ENCODE measurements at places on chromosomes 5 and 9.

- DNase-seq: no peak
Observed at GRCh38 chr5:58294598-58295305, 165.1 kb downstream of the PLK2 start.

- DNase-seq: no peak
Observed at GRCh38 chr5:179314606-179315355, 30.5 kb downstream of the ADAMTS2 start.

DNA sequence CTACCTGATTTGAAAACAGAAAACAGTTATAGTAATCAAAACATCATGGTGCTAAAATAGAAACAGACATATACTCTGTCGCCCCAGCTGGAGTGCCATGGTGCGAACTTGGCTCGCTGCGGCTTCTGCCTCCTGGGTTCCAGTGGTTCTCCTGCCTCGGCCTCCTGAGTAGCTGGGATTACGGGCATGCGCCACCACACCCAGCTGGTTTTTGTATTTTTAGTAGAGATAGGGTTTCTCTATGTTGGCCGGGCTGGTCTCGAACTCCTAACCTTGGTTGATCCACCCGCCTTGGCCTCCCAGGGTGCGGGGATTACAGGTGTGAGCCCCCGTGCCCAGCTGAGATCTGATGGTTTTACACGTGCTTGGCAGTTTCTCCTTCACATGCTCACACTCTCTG, 495.9 kb downstream of the ANXA1 start:
- DNase-seq: no peak

- no peak for DNase-seq
Observed at GRCh38 chr5:99763021-99763774, 772.0 kb upstream of the FAM174A start.

- no peak for DNase-seq
Observed at GRCh38 chr5:112216140-112216539, 202.9 kb downstream of the EPB41L4A start.

DNA sequence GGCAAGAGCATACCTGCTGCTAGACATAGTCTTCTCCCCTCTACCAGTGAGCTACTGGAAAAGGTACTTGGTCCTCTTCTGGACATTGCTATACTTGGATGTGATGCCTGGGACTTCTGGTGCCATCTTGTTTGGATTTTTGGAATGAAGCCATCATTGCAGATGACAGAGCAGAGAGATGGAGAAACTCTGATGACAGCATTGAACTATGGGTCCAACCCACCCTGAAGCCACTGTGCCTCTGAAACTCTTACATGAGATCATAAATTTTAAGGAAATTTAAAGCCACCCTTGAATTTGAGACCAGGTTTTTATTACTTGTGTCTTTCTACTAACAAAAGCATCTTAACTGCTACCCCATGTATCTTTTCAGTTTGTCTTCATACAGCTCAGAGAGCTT, 151.1 kb upstream of the SMIM23 start:
- no peak for DNase-seq

DNA sequence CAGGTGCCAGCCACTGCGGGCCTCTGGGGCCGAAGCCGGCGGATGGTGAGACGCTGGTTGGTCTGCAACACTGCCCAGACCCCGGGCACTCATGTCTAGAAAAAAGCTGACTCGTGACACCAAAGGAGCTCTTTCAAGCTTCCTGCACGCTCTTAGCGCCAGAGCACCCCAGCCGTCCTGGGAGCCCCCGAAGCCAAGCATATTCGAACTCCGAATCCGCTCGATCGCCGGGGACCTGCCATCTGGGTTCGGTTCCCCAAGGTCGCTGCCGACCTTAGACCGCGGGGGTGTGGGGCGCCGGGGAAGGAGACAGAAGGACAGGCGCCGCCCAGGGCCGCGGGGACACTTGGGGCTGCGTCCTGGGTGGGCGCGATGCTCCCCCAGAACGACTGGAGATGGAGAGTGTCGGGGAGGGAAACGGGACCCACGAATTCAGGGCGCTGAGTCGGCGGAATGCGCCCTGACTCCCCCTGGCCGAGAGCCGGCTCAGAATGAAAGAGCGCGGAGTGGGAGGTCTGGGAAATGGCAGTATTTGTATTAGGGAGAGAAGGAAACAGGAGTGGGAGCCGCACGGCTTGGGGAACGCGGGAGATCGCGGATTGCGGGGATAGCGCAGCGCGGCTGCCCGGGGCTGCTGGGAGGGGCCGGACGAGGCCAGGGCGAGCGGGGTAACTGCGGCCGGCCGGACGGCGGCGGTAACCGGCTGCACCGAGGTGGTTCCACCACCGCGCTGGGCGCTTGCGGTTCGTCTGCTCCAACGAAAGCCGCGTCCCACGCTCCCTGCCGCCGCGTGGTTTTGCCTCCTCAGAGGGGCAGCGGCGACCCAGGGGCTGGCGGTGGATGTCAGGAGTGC, 20.1 kb upstream of the MARCHF6 start:
- no peak for DNase-seq

- no peak for DNase-seq
Observed at GRCh38 chr9:80811656-80812055, 877.7 kb downstream of the TLE1 start.

GRCh38 chr9:20884985-20885593, 146.4 kb downstream of the HACD4 start:
- peak; percentile 46 for DNase-seq

DNA sequence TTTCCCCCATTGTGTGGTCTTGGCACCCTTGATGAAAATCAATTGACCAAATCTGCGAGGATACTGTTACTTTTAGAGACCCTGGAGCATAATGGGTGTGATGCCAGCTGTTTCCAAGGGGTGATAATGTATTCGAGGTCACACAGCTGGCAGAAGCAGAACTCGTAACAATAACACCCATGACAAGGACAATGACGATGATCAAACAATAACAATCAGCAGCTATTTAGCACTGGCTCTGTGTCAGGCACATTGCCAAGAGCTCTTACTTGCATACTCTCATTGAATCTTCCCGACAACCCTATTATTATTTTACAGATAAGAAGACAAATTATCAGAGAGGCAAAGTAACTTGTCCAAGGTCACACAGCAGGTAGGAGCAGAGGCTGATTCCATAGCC, 223.7 kb upstream of the MSX2 start:
- no peak for DNase-seq

DNA sequence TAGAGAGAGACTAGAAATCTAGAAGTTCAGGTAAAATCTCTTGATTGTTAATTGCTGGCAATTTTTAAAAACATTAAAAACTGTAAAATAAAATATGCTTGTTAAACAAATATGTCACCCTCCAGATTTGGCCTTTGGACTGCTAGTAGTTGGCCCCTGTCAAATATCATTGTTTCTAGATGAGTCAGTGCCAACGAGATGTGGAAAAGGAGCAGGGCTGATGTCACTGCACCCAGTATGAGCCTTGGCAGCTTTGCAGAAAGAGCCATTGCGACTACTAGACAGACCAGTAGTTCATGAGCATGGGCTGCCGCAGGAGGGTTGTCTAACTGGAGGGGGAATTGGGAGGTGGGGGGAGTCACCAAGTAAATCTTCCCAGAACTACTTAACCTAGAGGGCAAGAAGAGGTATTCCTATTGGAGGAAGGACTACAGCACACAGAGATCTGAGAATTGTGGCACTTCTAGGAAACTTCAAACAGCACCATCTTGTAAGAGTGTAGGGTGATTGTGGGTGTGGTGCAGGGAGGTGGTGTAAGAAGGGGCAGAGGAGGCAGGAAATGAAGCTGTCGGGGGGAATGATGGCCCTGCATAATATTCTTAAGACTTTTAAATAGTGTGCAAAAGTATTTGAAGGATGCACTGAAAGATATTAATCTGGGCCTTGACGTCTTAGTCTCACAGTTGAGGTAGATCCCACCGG, 7.1 kb upstream of the DOCK2 start:
- DNase-seq: no peak

GRCh38 chr9:95666785-95667155, 150.0 kb upstream of the PTCH1 start:
- DNase-seq: no peak

DNA sequence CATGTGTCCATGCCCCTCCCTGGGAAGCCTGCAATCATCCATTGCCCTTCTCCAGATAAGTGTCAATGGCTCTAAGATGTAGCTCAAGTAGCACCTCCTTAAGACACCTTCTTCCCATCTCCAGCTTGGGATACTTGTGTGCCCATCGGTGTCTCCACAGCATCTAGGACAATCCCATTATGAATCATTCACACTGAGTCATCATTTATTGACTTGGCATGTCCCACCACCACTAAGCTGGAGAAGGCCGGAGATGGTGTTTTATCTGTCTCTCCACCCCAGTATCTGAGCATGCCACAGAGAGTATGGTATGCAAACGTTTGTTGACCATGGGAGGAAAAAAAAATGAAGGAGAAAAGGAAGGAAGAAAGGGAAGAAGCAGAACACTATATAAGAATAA, 342.2 kb downstream of the TRIM32 start:
- no peak for DNase-seq

DNA sequence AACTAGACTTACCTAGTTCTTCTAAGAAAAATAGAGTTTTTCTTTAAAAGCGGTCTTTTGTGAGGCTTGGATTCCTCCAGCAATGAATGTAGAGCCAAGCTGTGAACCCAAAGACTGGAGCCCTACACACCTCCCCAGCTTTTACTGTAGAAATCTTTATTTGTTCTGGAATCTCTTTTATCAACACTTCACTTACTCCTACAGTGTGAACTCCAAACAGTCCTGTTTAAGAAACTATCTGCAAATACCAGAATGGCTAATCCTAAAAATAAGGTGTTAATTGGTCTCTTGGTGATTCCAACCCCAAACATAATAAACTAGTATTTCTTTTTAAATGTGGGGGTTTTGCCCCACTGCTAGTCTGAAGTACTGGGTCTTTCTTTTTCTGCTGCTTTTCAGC, 103.9 kb downstream of the ENC1 start:
- DNase-seq: no peak

DNA sequence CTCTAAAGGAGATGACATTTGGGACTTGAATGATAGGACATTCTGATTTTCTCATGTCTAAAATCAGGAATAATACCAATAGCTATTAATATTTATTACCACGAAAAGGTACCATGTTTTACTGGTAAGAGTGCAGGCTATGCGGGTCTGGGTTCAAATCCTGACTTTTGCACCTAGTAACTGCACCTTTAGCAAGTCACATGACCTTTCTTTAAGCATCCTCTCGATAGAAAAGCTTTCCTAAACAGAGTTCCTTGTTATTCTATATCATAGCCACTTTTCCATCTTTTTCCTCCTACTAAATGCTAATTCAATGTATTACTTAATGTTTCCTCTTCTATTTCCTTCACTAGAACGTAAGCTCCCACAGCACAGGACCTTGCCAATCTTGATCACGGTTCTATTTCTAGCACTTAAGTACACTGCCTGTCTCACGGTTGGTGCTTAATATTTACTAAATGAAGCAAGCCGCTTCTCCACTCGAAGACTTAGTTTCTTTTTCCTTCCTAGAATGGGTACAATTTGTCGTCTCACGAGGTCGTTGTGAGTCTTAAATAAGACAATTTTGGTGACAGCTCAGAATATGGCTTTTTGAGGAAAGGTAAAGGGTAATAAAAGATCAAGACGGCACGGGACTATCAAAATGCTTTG, 816 bp downstream of the RBM18 start:
- no peak for DNase-seq

DNA sequence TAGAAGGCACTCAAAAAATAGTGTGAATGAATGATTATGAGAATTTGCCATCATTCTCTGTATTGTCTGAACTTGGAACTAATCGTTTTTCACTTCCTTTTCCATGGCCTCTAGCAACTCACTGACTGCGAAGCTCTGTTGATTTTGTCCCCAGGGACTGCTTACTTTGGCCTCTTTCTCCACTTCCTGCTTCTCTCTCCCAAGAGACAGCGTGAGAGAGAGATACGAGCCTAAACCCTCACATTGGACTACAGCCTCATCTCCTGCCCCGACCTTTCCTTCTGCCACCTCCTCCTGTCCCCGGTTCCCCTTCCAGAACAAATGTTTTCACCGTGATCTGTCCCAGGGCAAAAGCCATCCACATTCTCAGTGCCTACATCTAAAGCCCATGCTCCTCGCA, 300.8 kb upstream of the PANK3 start:
- no peak for DNase-seq

- DNase-seq: no peak
Observed at GRCh38 chr5:148805326-148806290, 20.8 kb upstream of the ADRB2 start.

- DNase-seq: no peak
Observed at GRCh38 chr9:115398313-115398650, 280.3 kb upstream of the TNC start.
